HFFc6 (cell line): ENCODE measurements at places on chromosomes 2 and 18.
A peak's percentile ranks its signal among the peaks of the same experiment; 100 is the strongest.

GRCh38 chr2:67036444-67036843 lies 360.7 kb upstream of the ETAA1 start:
- peak; percentile 82 for DNase-seq

GRCh38 chr2:2273421-2273820 lies 57.7 kb downstream of the MYT1L start:
- no peak for DNase-seq

GRCh38 chr18:70142001-70142400 lies 63.5 kb downstream of the RTTN start:
- DNase-seq, result no peak

- no peak for DNase-seq
These were observed 261.4 kb downstream of the CYP26B1 start for GRCh38 chr2:71886241-71886640.

DNA sequence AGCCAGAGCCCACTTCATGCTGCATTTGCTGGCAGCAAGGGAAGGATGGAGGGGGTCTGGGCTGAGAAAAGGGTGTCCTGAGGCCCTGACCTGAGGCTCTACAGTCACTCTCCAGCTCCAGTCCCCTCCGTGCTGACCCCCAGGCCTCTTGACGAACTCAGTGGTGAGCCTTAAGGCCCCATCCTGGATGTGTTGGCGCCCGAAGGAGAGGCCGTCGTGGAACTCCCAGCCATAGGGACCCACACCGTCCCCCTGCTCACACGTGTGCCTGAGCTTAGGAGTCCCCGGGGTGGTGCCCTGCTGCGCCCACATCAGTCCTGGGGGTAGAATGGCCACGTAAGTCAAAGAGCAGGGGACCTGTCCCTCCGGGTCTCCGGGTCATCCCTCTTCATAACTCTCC lies 776 bp downstream of the MOGS start:
- DNase-seq, result no peak

DNA sequence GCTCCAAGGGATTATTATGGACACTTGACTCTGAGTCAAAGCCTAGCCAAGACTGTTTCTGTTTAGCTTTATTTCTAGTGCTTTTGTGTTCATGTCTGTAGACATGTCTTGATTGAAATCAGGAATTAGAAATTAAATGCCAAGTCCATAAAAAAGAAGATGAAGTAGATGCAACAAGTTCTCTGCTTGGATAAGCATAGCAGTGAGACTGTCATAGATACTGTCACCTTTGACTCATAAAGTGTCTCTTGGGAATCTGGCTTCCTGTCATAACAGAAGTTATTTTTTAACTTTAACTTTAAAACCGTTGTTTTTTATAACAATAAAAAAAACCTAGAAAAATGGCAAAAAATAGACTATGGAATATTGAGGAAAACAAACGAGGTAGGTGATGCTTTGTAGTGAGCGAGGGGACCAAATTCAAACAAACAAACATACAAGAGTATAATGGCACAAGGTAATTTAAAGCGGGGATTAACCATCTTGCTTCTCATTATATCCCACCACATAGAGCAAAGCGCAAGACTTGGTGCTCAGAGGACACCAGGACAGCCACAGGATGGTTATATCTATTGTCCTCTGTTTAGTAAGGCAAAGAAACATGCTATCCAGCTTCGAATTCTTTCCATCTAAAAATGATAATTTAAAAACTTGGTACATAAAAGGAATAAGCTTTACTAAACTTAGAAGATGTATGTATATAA lies 64.6 kb downstream of the CD226 start:
- no peak for DNase-seq
